ENCODE measurements at places on chromosomes 1 and 21. TPM values are rescaled to one million over a fixed set of nuclear protein-coding genes. Genes with fewer than 3 reads are reported as not detected.

DNA sequence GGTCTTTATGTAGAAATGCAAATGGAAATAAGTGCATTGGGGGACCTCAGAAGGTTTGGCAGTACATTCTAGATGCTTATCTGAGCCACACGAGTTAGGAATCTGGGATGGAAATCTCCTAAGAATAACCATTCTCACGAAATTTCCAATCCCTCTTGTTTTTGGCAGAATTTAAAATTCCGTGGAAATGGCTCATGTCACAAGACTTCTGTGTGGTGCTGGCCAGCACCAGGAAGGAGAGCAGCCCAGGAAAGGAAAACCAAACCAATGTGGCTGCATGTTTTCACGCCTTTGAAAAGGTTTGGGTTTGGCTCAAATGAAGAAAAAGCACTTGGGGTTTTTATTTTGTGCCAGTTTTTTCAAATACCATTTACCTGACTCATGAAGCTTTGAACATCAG is 80.1 kb upstream of the KCNK2 start:
- H3K36me3 ChIP-seq = no peaks in the 10 kb centered on the region
- H3K4me3 ChIP-seq = no peak overlapping the region
- no peak for DNase-seq
- no peaks in the 10 kb centered on the region for H3K4me1 ChIP-seq
- no peaks in the 10 kb centered on the region for H3K27me3 ChIP-seq

GRCh38 chr21:31364253-31364945 is 20.3 kb upstream of the TIAM1 start:
- no peak overlapping the region for H3K27ac ChIP-seq
- H3K4me1 ChIP-seq = no peaks in the 10 kb centered on the region

GRCh38 chr1:211695135-211695816 is 19.9 kb upstream of the NEK2 start:
- H3K36me3 ChIP-seq = no peaks in the 10 kb centered on the region
- no peak overlapping the region for H3K27ac ChIP-seq
- H3K4me1 ChIP-seq = peaks cover 11% of the 10 kb centered on the region

HDAC1 gene
- 72.7 TPM for total RNA-seq

DNA sequence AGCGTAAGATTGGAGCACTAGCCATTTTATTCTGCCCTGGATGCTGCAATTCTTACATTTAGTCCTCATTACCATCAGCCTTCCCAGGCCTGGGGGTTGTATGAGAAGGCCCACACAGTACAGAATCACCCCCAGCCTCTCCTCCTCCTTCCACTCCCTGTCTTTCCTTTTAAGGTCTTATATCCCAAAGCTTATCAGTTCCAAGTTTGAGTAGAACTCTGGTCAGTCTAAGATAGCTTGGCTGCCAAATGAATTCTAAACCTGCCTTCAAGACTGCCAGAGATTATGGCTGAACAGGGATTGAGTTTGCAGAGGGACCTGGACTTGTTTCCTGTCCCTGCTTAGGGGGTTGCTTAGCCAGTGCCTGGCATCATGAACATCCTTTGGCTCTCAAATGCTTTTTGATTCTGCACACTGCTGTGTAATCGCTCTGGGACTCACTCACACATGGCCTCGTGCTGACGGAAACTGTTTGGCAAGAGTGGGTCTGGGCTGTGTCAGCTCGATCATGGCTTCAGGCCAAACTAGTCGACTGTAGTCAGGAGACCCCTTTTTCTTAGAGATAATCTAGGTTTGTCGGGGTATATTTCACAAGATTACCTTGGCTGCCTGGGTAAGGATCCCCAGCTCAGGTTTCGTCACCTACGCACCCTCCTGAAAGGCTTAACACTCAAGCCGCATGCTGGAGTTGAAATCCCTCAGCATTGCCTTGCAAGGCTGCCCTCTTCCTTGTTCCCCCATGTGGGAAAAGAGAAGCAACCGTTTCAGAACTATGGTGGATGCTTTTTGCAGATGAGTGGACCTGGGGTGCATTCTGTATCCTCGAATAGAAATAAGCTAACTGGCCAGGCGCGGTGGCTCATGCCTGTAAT is 252.6 kb downstream of the NFIA start:
- H3K27ac ChIP-seq = no peak overlapping the region
- DNase-seq = no peak
- H3K4me1 ChIP-seq = no peaks in the 10 kb centered on the region
- H3K4me3 ChIP-seq = no peak overlapping the region
- no peaks in the 10 kb centered on the region for H3K27me3 ChIP-seq
- no peaks in the 10 kb centered on the region for H3K36me3 ChIP-seq

RIT1 gene
- 40.8 TPM for total RNA-seq

FCGR3A gene
- 237 TPM for total RNA-seq

GRCh38 chr1:154745286-154745731 is 124.8 kb downstream of the KCNN3 start:
- H3K27me3 ChIP-seq = no peaks in the 10 kb centered on the region
- no peak for DNase-seq
- no peaks in the 10 kb centered on the region for H3K36me3 ChIP-seq
- peaks cover 11% of the 10 kb centered on the region for H3K4me1 ChIP-seq
- H3K4me3 ChIP-seq = no peak overlapping the region

PCBP3 gene
- 13.8 TPM for total RNA-seq

PAQR6 gene
- 1.4 TPM for total RNA-seq

DUSP10 gene
- total RNA-seq = 12.6 TPM

- no peak overlapping the region for H3K27ac ChIP-seq
- no peaks in the 10 kb centered on the region for H3K4me1 ChIP-seq
- DNase-seq = no peak
- no peaks in the 10 kb centered on the region for H3K36me3 ChIP-seq
- H3K27me3 ChIP-seq = no peaks in the 10 kb centered on the region
Measured at GRCh38 chr1:71908871-71909390, 373.4 kb downstream of the NEGR1 start.
